CD4-positive, alpha-beta T cell treated with Interleukin-2 at 100 ng/mL for 4 hours (primary cell): ENCODE measurements at places on chromosomes 1 and 21.

- no peak for DNase-seq
Measured at GRCh38 chr1:214658785-214659184, 55.8 kb downstream of the CENPF start.

GRCh38 chr1:42504535-42505128 is 41.5 kb downstream of the CCDC30 start:
- no peak for DNase-seq

DNA sequence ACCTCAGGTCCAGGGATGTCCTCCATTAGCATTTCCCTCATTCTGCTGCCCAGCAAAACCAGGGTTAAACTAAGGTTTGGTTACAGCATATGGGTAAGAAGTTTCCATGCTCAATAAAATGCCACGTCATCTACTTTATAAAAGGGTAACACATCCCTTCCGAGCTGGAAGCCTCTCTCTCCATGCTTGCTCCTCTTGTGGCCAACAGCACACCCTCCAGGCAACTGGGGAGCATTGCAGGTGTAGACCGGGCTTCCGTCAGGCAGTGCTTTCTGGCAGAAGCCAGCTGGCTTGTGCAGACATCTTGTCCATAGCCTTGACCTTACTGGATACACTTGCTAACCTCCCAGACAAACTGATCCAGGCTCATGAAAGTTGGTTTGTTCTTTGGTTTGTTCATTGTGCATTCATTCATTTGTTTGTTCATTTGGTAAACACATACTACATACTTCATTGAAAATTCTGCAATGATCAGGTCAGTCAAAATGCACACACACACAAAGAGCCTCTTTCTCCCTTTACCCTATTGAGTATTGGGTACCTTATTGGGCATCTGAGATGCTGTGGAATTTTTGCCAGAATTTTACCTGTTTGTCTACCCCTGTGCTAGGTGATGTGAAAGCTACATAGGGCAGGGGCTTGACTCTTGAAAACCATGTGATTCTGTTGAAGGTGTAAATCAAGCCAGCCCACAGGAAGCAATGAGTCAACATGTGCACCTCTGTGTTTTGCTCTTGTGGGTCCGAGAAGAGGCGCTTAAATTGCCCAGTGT is 422.8 kb downstream of the CAMTA1 start:
- no peak for DNase-seq

DNA sequence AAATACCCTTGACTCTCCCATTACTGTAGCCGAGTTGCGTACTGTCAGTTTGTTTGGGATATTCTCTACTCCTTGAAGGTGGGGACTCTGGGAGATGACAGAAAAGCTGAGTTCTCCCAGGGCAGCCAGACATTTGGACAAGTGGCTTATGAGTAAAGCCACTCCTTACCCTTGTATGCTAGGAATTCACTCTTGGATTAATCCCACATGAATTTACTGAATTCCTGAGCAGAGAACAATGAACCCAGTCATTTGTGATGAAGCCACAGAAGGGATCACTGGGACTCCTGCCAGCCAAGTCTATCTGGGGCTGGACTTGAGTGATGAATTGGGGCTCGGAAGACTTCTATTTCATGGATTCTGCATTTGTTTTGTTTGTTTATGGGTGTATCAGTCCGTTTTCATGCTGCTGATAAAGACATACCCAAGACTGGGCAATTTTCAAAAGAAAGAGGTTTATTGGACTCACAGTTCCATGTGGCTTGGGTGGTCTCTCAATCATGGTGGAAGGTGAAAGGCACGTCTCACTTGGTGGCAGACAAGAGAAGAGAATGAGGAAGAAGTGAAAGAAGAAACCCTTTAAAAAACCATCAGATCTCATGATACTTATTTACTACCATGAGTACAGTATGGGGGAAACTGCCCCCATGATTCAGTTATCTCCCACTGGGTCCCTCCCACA is 25.1 kb downstream of the C1orf116 start:
- no peak for DNase-seq

DNA sequence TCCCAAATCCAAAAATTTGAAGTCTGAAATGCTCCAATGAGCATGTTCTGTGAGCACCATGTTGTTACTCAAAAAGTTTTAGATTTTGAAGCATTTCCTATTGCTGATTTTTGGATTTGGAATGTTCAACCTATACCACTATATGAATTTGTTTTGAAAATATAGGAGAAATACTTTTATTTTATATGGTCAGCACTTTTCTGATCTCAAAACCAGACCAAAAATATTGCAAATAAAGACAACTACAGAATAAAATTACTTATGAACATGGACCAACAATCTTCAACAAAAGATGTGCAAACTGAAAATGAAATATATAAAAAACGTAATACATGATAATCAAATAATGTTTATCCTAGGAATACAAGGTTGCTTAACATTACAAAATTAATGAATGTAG is 73.7 kb upstream of the APOBEC4 start:
- no peak for DNase-seq
